ENCODE measurements at places on chromosomes 12 and 14.

DNA sequence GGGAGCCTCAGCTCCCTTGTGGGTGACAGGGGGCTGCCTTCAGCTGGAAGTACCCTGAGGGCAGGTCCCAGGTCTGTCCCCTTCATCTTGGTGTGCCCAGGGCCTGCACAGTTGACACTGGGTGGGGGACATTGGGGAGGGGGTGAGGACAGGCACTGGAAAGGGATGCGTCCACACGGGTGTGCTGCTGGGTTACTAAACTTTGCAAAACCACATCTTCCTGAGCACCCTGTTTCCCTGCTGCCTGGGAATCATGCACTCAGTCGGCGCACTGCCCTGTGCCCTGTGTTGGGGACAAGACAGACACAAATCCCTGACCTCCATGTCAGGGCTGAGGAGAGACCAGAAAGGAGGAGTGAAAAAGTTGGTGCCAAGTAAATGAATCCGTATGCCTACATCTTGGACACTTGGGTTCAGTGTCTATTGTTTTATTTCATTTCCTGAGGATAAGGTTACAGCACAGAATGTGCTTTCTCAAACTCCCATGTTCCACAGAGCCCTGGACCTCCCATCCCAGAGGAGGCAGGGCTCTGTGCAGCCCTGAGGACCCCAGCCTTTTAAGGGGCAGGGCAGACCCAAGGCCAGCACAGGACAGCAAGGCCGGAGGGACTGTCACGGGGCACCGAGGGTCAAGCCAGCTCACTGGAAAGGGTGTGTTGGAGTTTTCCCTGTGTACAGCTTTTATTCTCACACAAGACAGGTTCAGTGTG, 2.9 kb upstream of the SLC25A29 start:
- no peak for DNase-seq

DNA sequence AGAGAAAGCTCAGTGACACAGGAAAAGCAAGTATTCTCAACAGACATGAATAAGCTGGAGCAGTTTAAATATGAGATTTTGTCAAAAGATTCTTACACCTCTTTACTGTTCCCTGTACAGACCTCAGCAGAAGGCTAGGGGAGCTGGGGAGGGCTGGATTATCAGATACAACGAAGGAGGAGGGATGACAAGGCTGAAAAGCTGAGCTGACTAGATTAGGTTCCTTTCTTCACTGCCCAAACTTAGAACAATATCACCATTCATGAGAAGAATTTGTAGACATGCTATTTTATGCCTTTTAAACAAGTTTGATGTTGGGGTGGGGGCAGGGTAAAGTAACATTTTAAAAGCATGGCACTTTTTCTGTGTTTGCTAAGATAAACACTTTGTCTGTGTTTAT, 611.1 kb downstream of the AACS start:
- no peak for DNase-seq

- no peak for DNase-seq
These were observed 32.4 kb downstream of the PLXNC1 start for GRCh38 chr12:94180558-94181296.

DNA sequence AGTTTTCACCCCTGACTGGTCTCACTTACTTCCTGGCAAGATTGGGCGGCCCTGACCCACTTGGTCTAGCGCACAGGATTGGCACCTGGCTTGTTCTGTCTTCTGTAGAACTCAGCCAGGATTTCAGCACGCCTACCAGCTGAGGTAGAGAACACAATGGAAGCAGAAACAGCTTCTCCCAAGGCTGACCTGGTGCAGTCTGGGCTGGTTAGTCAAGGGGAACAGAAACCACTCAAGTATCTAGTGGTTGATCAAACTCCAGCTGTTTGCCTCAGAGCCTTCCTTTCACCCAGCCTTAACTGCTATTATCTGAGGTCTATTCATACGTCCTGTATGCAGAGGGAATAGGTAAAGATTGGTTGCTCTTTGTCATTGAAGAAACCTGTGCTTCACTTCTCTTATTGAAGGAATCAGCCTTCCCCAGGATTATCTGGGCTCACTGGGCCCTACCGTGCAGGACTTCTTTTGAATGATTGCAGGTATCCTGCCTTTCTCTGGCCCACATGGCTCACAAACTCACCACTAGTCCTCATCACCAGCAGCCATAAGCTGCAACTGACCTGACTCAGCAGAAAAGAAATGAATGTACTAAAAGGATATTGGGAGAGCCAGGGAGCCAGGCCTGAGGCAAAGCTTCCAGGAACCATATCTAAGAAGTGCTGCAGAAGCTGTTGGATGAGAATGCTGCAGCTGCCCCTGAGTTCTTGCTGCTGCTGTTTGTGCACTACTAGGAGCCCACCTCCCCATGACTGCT, 2.5 kb upstream of the PLEKHD1 start:
- peak; percentile 76 for DNase-seq

GRCh38 chr12:13203034-13203922, 6.8 kb downstream of the EMP1 start:
- peak; percentile 22 for DNase-seq

DNA sequence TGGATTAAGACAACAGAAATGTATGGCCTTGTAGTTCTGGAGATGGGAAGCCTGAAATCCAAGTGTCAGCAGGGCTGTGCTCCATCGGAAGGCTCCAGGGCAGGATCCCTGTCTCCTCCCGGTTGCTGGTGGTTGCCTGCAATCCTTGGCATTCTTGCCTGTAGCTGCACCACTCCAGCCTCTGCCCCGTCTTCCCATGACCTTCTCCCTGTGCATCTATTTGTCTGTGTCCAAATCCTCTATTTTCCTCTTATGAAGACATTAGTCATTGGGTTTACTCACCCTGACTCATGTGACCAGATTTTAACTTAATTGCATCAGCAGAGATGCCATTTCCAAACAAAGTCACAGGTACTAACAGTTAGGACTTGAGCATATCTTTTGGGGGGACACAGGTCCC, 15.1 kb downstream of the TUNAR start:
- DNase-seq = no peak

- no peak for DNase-seq
These were observed 11.1 kb downstream of the GPR84 start for GRCh38 chr12:54352891-54353874.

- no peak for DNase-seq
These were observed 25.0 kb downstream of the RAB35 start for GRCh38 chr12:120091371-120092090.

GRCh38 chr12:89481213-89481914, 43.2 kb downstream of the GALNT4 start:
- no peak for DNase-seq

GRCh38 chr12:129049917-129050316, 196.6 kb downstream of the GLT1D1 start:
- DNase-seq = no peak

GRCh38 chr12:76085520-76085868, 1.0 kb upstream of the NAP1L1 start:
- peak; percentile 10 for DNase-seq

GRCh38 chr12:46219877-46220655, 48.8 kb downstream of the SLC38A1 start:
- no peak for DNase-seq

- no peak for DNase-seq
These were observed 43.7 kb downstream of the MARK3 start for GRCh38 chr14:103428723-103429556.

GRCh38 chr12:55631733-55632132, 5.0 kb upstream of the OR10P1 start:
- no peak for DNase-seq

- no peak for DNase-seq
These were observed 363.4 kb downstream of the NUAK1 start for GRCh38 chr12:105775343-105775742.

DNA sequence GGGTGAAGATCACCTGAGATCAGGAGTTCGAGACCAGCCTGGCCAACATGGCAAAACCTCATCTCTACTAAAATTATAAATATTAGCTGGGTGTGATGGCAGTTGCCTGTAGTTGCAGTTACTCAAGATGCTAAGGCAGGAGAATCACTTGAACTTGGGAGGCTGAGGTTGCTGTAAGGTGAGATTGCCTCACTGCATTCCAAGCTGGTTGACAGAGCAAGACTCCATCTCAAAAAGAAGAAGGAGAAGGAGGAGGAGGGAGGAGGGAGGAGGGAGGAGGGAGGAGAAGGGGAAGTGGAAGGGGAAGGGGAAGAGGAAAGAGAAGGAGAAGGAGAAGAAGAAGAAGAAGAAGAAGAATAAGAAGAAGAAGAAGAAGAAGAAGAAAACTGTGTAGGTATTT, 17.0 kb downstream of the RNASE10 start:
- DNase-seq = no peak

- no peak for DNase-seq
These were observed 13.9 kb downstream of the MYL2 start for GRCh38 chr12:110906516-110906915.

- DNase-seq = no peak
These were observed 14.8 kb downstream of the BCL11B start for GRCh38 chr14:99257122-99257672.

DNA sequence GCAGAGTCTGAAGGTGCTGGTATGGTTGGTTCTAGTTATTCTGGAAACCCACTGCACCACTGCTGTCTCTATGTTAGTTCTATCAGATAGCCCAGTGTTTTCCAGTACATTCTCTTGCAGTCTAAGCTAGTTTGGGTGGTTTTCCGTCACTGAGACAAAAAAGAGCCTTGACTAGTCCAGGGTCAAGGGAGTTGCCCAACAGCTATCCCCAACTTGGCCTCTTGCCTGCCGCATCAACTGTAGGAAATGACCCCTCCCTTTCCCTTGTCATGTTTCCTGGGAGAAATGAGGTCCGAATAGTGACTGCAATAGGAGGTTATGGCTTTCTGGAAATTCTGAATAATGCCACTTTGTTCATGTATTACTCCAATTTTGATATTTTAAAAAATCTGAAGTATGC, 160.4 kb downstream of the EFCAB11 start:
- DNase-seq = no peak

DNA sequence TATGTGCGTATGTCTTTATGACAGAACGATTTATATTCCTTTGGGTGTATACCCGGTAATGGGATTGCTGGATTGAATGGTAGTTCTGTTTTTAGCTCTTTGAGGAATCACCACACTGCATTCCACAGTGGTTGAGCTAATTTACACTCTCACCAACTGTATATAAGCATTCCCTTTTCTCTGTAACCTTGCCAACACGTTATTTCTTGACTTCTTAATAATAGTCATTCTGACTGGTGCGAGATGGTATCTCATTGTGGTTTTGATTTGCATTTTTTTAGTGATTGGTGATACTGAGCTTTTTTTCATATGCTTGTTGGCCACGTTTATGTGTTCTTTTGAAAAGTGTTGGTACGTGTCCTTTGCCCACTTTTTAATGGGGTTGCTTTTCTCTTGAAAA, 49.7 kb downstream of the FRS2 start:
- DNase-seq = no peak

- DNase-seq = no peak
These were observed 29.6 kb downstream of the KCNK13 start for GRCh38 chr14:90091393-90091792.

GRCh38 chr14:65927931-65928356, 515.4 kb downstream of the FUT8 start:
- DNase-seq = no peak

DNA sequence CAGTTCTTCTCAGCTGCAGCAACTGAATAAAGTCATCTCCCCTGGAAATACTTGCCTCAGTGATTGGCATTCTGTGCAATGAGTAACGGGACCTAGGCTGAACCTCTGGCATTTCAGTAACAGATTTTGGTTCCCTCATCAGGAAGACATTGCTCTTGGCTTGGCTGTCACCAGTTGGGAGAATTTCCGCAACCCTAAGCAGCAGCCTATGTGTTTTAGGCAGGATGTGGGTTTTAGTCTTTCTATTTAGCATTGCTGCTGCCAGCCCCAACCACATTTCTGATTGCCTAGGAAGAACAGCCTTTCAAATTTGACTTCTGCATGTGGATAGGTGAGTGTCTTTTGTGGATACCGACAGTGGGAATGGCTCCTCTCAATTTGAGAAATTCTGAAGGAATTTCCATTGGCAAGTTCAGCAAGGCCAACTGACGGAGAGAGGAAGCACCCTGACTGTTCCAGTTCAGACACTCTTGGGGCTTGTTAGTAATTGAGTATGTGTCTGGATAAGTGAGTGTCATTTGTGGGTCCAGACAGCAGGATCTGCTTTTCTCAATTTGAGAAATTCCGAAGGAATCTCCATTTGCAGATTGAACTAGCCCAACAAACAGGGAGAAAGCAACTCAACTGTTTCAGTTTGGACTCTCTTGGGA, 19.0 kb upstream of the CLEC2A start:
- DNase-seq = no peak

DNA sequence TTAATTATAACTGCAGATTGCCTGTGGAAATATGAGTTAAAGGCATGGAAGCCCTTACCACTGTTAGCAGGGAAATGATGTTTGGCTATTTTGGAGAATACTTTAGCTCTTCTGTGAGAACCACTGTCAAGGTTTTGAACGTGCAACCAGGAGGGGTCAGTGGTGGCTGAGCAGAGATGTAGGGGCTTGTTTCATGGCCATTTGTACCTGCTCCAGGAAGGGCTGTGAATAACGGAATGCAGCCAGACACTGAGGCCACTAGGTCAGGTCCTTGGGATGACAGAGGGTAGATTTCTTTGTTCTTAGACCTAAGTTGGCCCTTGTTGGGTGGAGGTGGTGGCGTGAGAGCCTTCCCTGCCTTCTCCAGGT, 8.3 kb downstream of the TRAF3 start:
- no peak for DNase-seq

- DNase-seq = no peak
These were observed 62.6 kb downstream of the PPP2R5E start for GRCh38 chr14:63480599-63480998.

GRCh38 chr12:95614390-95614982, 63.2 kb upstream of the USP44 start:
- no peak for DNase-seq

DNA sequence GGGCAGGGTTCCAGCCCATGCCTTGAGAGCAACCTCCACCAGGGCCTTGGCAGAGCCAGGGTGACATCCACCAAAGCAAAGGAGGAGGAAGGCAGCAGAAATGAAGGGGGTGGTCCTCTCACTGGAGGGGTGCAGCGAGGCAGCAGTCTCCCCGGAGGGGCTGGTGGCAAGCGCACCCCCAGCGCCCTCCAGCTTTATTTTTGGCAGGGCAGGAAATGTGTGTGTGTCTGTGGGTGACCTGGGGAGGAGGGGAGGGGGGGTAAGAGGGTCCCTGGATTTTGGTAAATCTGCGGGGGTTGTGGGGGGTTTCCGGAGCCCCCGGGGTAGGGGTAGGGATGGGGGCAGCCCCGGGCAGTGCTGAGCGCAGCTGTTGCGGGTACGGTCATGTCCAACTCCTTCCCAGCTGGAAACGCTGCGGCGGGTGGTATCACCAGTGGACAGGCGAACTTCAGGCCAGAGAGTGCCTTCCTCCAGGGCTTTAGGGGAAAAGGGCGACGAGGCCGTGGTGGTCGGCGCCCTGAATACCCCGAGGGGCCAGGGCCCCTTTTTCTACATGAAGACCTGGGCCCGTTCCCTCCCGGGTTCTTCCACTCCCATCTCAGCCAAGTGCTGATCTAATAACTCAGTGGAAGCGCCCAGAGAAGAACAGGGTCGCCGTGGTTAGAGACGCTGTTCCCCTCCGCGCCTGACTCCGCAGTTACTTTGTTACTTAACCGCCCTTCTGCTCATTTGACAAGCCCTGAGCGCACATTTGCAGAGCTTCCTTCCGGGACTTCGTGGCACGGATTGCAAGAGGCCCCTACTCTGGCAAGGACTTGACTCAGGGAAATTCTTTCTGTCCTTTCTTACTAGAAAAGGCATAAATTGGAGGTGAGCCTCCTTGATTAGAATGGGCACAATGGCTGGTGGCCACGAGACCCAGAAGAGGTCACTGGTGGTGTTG, 55.2 kb downstream of the FOS start:
- DNase-seq = peak; percentile 56

Measured in GM10248 (cell line).